GM23338 (cell line): ENCODE measurements at places on chromosomes 16 and 17. TPM values are rescaled to one million over a fixed set of nuclear protein-coding genes. Genes with fewer than 3 reads are reported as not detected.

- H3K36me3 ChIP-seq = no peaks in the 10 kb centered on the region
- peak; percentile 74 for DNase-seq
- peak overlapping the region; percentile 34; the same call in 1 of the 2 replicates for H3K4me3 ChIP-seq
These were observed 8.5 kb upstream of the ZC3H18 start for GRCh38 chr16:88561485-88562359.

DNA sequence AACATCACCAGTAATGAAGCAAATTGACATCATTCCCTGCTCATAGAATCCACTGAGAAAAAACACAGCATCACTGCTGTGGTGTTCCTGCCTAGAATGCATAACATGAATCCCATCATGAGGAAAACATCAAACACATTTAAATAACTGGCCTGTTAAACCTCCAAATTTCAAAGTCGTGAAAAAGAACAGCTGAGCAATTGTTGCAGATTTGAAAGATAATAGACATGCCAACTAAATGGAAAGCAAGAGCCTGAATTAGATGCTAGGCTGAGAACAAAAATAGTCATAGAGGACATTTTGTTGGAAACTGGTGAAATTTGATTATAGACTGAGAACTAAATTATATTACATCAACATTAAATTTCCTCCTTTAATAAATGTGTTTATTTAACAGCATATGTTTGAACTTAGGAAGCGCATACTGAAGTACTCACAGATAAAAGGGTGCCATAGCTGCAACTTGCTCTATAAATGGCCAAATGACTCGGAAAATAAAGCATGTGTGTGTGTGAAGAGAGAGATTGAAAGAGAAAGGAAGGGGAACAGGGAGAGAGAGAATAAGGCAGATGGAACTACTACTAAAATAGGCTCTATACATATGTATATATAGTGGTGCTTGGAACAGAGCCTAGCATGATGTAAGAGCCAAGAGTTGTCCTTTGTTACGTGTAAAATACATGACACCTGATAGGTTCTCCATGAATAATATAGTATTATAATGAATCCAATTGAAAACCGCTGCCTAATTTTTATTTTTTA, 305.0 kb upstream of the MON1B start:
- H3K27ac ChIP-seq = no peak overlapping the region
- no peak for DNase-seq
- peaks cover 19% of the 10 kb centered on the region for H3K4me1 ChIP-seq
- H3K27me3 ChIP-seq = no peaks in the 10 kb centered on the region

DNA sequence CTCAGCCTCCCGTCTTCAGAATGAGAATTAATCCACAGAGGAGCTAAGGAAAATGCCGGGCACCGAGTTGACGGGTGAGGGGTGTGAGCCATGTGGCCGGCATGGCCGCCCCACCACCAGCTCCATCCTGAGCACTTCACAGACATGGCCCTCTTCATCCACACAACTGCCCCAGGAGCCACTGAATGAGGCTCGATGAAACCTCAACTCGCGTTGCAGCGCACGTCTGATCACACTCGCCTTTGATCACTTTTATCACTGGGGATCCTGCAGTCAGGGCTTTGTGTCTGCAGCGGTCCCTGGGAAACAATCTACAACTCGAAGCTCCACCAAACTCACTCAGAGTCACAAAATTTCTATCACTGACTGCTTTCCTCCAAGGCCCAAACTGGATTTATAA, 46.7 kb upstream of the CDR2 start:
- no peaks in the 10 kb centered on the region for H3K36me3 ChIP-seq
- no peak for DNase-seq
- no peaks in the 10 kb centered on the region for H3K27me3 ChIP-seq
- H3K27ac ChIP-seq = no peak overlapping the region

DNA sequence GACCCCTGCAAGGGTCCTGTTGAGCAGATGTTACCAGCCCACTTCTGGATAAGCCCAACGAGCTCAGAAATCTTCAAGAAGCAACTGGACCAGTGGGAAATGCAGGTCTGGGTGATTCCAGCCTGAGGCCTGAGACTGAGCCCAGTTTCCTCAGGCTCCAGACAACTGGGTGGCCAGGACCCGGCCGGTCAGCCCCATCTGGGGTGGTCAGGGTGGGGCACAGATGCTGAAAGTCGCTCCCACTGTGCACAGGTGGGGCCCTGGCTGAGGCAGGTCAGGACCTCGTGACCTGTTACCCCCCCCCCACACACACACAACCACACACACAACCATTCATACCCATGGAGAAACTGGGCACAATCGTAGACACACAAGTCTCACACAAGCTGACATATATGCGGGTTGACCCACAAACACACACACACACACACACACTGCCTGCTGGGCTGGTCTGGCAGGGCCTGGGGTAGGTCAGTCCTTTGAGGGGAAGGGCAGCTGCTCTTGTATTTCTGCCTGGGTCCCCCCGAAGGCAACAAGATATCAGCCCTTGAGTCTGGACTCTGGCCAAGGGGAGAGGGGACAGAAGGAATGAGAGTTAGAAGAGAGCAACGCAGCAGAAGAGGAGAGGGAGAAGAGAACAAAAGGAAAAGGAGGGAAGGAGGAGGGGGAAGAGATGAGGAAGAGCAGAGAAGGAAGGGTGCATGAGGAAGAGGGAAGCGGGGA, 99.0 kb upstream of the CDH5 start:
- H3K4me3 ChIP-seq = no peak overlapping the region
- no peak overlapping the region for H3K27ac ChIP-seq
- peaks cover 11% of the 10 kb centered on the region for H3K4me1 ChIP-seq
- peaks cover 4% of the 10 kb centered on the region; the same call in 1 of the 2 replicates for H3K27me3 ChIP-seq

- H3K27me3 ChIP-seq = no peaks in the 10 kb centered on the region
- no peaks in the 10 kb centered on the region for H3K4me1 ChIP-seq
- H3K4me3 ChIP-seq = no peak overlapping the region
- no peaks in the 10 kb centered on the region for H3K36me3 ChIP-seq
- H3K27ac ChIP-seq = no peak overlapping the region
These were observed 263.5 kb downstream of the SNX29 start for GRCh38 chr16:12240036-12240435.

DNA sequence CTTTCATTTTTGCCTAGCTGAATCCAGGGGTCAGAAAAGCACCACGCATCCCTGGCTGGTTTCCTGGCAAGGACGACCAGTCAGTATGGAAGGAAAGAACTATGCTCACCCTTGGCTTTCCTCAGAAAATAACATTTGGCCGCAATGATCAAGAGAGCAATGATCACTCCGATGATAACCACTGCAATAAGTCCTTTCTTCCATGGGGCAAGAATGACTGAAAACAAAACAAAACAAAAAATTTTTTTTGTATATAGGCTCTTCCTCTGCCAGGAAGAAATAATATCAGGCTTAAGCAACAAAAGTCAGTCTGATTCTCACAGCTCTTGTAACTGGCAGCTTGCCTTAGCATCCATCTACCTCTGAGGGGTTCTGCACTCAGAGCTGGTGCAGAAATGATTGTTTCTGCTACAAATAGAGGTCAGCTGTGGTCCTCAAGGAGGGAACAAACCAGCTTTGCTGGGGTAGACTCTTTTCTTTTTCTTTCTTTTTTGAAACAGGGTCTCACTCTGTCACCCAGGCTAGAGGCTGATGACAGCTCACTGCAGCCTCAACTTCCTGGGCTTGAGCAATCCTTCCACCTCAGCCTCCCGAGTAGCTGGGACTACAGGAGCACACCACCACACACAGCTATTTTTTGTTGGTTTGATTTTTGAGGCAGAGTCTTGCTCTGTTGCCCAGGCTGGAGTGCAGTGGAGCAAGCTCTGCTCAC, 35.7 kb downstream of the PECAM1 start:
- H3K4me3 ChIP-seq = no peak overlapping the region
- H3K4me1 ChIP-seq = no peaks in the 10 kb centered on the region
- no peak overlapping the region for H3K27ac ChIP-seq
- no peaks in the 10 kb centered on the region for H3K27me3 ChIP-seq
- no peak for DNase-seq

DNA sequence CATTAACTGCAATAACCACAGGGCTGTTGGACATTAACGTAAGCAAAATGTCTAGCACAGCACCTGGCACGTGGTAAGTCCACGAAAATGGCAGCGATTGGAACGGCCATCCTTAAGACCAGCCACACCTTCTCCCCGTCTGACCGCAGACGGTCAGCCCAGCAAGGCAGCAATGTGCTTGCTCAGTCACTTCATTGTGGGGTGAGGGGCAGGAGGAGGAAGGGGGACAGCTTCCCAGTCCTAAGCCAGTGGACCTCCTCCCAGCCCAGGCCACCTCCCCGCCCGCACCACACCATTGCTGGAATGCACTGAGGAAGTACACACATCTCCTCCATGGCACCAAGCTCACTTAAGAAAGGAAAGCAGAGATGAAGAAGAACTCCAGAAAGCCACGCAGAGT, 8.6 kb upstream of the MYLK3 start:
- H3K27ac ChIP-seq = no peak overlapping the region
- peaks cover 4% of the 10 kb centered on the region; the same call in 1 of the 2 replicates for H3K4me1 ChIP-seq
- H3K27me3 ChIP-seq = no peaks in the 10 kb centered on the region
- H3K36me3 ChIP-seq = no peaks in the 10 kb centered on the region

GRCh38 chr16:82456683-82457082, 170.1 kb upstream of the CDH13 start:
- no peak overlapping the region for H3K27ac ChIP-seq
- no peak overlapping the region for H3K4me3 ChIP-seq
- DNase-seq = peak; percentile 82

DNA sequence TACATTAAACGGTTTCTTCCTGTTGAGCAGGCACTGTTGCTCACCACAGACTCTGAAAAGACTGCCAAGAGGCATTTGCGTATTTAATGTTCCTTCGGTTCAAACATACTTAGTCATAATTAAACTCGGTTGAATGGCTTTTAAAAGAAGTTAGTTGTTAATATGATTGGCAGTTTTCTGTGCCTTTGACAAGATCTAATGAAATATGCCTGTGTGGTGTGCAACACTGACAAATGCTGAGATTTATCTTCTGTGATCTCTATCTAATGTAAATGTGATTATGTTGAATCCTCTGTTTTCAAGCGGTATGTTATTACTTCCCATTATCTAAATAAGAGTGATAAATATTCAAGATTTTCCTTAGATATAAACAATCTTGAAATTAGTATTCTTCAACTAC, 1046.6 kb downstream of the CDH8 start:
- no peaks in the 10 kb centered on the region for H3K4me1 ChIP-seq
- H3K4me3 ChIP-seq = no peak overlapping the region
- no peaks in the 10 kb centered on the region for H3K36me3 ChIP-seq
- H3K27ac ChIP-seq = no peak overlapping the region
- DNase-seq = no peak

DNA sequence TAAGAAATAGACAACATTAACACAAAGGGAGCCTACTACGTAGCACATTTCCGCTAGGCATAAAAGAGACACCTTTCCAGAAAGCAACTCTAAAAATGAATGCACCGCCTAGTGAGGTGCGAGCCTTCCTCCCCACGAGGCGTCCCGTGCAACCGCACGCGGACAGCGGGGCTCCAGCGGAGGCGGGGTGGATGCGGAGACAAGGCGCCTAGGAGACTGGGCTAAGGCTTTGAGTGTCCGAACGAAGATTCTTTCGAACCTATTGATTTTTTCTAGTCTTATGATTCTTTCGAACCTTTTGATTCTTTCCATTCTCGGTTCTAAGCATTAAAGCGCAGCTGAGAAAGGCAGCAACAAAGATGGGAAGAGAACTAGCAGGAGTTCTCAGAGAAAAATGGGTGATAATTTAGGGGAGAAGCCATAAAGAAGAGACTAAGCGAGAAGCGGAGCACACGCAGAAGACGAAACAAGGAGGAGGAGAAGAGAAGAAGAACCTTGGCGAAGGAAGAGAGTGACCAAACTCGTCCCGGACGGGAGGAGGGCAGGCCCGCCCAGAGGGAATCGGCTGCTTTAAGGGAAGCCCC, 394 bp upstream of the CPD start:
- peak; percentile 37 for DNase-seq
- no peaks in the 10 kb centered on the region for H3K36me3 ChIP-seq
- H3K4me3 ChIP-seq = peak overlapping the region; percentile 61
- no peak overlapping the region for H3K27ac ChIP-seq
- peaks cover 55% of the 10 kb centered on the region for H3K4me1 ChIP-seq

DNA sequence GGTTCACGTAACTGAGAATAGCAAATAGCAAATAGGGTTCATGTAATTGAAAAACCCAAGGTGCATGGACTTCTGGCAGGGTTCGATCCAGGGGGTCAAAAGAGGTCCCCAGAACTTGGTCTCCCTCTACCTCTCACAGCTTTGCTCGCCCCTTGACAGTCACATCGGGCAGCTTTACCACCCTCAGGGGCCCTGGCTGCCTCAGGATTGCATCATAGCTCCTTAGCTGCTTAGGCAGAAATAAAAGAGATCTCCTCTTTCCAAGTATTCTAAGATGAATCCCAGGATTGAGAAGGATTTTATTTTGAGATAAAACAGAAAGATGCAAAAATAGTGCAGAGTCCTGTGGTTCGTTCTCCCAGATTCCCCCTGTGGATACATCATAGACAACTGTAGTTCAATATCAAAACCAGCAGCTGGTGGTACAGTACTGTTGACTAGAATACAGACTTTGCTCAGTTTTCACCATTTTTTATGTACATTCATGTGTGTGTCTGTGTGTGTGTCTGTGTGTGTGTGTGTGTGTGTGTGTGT, 12.8 kb downstream of the ADGRG3 start:
- H3K27ac ChIP-seq = no peak overlapping the region
- H3K27me3 ChIP-seq = no peaks in the 10 kb centered on the region
- no peak overlapping the region for H3K4me3 ChIP-seq
- H3K4me1 ChIP-seq = peaks cover 7% of the 10 kb centered on the region
- no peaks in the 10 kb centered on the region for H3K36me3 ChIP-seq

DNA sequence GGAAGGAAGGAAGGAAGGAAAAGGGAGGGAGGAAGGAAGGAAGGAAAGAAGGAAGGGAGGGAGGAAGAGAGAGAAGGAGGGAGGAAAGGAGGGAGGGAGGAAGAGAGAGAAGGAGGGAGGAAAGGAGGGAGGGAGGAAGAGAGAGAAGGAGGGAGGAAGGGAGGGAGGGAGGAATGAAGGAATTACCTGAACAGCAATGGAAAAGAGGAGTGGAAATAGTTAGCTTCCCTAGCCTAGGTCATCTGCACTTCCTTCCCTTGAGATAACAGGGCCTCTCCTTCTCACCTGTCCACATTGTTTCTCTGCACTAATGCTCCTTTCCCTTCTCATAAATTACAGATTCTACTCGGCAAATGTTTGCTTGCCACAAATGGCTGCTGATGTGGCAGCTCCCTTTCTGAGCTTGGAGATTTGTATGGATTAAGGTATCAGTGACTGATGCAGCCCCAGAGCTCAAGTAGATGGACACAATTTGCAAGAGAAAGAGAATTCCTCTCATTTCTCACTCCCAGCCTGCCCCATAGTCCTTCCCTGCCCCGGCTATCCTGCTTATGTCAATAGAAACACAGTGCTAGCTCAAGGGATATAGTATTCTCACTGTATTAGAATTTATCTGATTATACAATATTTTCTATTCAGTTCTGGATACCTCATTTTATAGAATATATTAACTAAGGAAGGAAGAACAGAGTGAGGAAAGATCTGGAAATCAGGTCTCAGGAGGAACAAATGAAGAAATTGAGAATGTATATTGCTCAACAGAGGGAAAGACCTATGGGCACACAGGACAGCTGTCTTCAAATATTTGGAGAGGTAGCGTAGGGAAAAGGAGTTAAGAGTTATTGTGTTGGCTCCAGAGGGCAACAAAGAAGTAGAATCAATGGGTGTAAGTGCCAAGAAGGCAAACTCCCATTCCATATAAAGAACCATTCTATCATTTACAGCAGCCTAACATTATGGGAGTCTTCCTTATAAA, 14.6 kb downstream of the HOXB1 start:
- H3K27me3 ChIP-seq = peaks cover 47% of the 10 kb centered on the region
- H3K4me3 ChIP-seq = no peak overlapping the region
- no peaks in the 10 kb centered on the region for H3K36me3 ChIP-seq
- DNase-seq = peak; percentile 77

PRSS8 gene
- polyA plus RNA-seq = 59.2 and 65.3 TPM in 2 replicates

GPR139 gene
- 0.31 and 0.66 TPM in 2 replicates for polyA plus RNA-seq

MYH13 gene
- not detected in 2 replicates for polyA plus RNA-seq

SUPT6H gene
- polyA plus RNA-seq = 17.8 and 22.2 TPM in 2 replicates

UTP18 gene
- 86.8 and 87.9 TPM in 2 replicates for polyA plus RNA-seq

CRISPLD2 gene
- 2.1 and 2.6 TPM in 2 replicates for polyA plus RNA-seq

UTS2R gene
- not detected in 2 replicates for polyA plus RNA-seq

CSH1 gene
- 0.68 TPM in 1 of 2 replicates, not detected in the other for polyA plus RNA-seq
